ENCODE measurements at places on chromosomes 11 and 22.

- no peak for DNase-seq
These were observed 4.9 kb downstream of the DERL3 start for GRCh38 chr22:23833911-23834317.

- DNase-seq: no peak
These were observed 1065.2 kb downstream of the JRKL start for GRCh38 chr11:97454988-97455387.

GRCh38 chr11:44868455-44869421 lies 81.9 kb downstream of the TP53I11 start:
- no peak for DNase-seq

GRCh38 chr11:123145220-123145619 lies 49.8 kb downstream of the CLMP start:
- no peak for DNase-seq

DNA sequence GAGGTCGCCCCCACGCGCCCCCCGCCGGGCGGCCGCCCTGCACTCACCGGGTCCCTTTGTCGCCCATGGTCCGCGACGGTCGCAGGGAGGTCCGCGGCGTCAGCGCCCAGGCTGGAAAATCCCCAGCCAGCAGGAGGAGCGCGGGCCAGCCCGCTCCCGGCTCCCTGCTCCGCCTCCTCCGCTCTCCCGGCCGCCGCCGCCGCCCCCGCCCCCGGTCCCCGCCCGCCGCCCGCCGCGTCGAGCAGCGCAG lies at the start of gene ARRB1:
ARRB1 (minus strand) TSS at position 121 of the 250 bp plus-strand sequence; CDS start at position 67, 54 bp downstream.
- DNase-seq: peak; percentile 53
